ENCODE measurements at places on chromosomes 6 and 20.

GRCh38 chr6:159067334-159067733 is 22.5 kb upstream of the TAGAP start:
- no peak for DNase-seq

DNA sequence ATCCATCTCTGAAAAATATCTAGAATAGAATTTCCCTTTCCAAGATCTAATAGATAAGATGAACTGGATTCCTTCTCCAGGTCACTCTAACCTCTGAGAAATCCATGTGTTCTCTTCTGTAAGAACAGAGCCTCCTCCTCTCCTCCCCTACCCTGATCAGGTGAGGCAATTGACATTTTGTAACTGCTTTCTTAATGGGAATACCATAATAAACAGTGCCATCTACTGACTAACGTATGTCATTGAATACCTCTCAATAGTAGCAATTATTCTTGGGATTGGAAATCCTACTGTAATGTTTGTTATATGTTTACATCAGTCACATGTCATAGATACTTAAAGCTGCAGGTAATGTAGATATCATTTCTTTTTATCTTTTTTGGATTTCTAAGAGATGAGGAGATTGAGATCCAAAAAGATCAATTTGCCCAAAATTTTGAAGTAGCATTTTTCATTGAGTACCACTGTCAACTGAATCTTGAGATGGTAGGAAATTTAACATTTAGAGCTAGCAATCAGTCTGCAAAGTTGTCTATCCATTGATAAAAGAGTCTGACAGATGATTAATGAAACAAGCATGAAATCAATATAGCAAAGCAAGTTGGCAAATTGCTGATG is 365.8 kb upstream of the HSF2 start:
- DNase-seq = no peak

DNA sequence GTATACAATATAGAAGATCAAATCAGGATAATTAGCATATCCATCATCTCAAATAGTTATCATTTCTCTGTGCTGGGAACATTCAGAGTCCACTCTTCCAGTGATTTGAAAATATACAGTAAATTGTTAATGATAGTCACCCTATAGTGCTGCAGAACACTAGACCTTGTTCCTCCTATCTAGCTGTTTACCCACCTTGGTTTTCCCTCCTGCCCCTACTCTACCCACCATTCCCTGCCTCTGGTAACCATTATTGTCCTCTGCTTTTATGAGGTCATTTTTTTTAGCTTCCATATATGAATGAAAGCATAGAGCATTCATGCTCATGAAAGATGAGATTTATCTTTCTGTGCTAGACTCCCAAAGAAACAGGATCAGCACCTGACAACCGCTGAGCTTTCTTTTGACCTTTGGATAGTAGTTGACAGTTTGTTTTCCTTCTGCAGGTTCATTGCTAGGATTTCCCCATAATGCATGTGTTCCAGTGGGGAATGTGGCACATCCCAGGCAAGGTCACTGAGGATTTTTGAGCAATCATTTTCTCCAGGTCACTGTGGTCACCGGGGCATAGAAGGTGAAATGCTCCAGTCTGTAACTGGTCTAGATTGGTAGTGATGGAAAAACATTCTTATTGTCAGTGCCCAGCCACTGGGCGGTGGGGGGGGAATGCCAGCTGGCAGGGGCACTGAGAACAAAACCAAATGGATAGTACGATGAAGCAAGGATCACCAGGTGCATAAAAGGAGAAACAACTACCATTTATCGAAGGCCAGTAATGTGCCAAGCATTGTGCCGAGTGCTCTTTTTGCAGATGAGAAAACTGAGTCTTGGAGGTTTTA is 33.6 kb upstream of the BCAS1 start:
- no peak for DNase-seq

DNA sequence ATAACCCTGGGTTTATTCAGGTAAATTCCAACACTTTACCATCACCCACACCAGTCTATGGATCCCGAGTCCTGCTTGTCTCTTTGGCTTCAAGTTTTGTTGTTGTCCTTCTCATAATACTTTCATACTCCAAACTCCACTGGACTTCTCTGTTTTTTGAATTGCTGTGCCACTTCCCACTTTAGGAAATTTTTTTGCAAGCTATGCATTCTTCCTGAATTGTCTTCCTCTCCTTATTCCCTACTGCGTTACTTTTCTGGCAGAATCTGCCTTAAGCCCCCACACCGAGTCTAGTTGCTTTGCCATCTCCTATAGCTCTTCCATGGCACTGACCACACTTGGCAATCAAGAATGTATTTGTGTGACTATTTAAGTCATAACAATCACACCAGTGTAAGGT is 96.1 kb downstream of the TSHZ2 start:
- no peak for DNase-seq

GRCh38 chr6:42984924-42985475 is 630 bp downstream of the PPP2R5D start:
- no peak for DNase-seq

GRCh38 chr20:37226889-37227288 is 34.7 kb downstream of the GHRH start:
- no peak for DNase-seq

GRCh38 chr20:58219342-58219700 is 9.1 kb downstream of the ANKRD60 start:
- DNase-seq = no peak

DNA sequence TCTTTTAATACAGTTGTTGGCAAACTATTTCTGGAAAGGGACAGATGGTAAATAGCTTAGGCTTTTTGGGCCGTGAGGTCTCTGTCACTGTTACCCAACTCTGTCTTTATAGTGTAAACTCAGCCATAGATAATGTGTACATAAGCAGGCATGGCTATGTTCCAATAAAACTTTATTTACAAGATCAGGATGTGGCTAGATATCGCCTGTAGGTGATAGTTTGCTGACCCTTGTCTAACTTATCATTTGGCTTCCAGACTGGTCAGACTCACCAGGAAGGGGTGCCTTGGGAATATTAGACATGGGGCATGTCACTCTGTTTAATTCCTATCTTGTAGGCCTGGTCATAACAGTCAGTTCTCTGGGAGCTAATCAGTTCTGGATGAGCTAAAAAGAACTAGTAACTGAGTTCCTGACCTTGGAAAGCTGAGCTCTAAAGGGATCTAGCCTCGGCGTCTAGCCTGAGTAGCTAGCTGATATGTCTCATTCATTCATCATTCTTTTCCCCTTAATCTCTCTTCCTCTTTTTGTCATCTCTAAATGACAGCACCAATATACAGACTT is 163.6 kb downstream of the SLC16A10 start:
- no peak for DNase-seq

DNA sequence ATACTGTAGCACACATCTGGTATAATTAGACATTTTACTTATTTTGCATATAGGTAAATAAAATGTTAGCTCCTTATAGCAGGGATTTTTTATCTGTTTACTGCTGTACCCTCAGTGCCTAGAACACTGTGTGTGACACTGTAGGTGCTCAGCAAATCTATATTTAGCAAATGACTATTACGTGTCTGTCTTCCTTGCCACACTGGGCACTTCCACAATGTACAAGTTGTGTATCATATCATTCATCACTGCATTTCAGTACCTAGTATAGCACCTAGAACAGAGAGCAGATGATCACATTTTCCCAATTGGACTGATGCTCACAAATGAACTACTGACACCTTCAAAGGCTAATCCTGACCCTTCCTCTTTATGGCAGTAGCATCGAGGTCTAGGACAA is 115.6 kb downstream of the MYB start:
- DNase-seq = no peak

GRCh38 chr6:116392132-116393013 is 21.6 kb downstream of the DSE start:
- DNase-seq = no peak

- DNase-seq = no peak
These were observed 466.3 kb upstream of the PLCB4 start for GRCh38 chr20:8602389-8603116.

- DNase-seq = no peak
These were observed 137.9 kb upstream of the RNF24 start for GRCh38 chr20:4153251-4153650.

GRCh38 chr6:147395158-147395557 is 113.3 kb upstream of the SAMD5 start:
- DNase-seq = no peak
